Erythroblast (primary cell): ENCODE measurements at places on chromosomes 2 and 18.

GRCh38 chr2:208466151-208466919 lies 59.7 kb downstream of the PTH2R start:
- DNase-seq = peak; percentile 81

DNA sequence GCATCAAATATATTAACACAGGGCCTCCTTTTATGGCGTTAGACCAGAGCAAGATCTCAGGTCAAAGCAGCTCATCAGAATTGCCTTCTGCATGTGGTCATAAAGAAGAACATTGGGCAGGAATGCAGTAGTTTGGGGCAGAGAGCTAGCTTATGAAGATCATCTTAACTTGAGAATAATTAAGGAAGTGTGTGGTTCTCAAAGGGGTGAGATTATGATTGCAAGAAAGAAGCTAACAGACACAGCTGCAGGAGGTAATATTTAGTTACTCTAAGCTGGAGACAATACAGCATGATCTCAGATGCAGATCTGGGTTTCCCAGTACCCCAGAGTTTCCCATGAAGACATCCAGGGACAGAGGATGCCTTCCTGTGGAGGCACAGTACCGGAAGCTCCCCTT lies 91.6 kb downstream of the TTC27 start:
- no peak for DNase-seq

DNA sequence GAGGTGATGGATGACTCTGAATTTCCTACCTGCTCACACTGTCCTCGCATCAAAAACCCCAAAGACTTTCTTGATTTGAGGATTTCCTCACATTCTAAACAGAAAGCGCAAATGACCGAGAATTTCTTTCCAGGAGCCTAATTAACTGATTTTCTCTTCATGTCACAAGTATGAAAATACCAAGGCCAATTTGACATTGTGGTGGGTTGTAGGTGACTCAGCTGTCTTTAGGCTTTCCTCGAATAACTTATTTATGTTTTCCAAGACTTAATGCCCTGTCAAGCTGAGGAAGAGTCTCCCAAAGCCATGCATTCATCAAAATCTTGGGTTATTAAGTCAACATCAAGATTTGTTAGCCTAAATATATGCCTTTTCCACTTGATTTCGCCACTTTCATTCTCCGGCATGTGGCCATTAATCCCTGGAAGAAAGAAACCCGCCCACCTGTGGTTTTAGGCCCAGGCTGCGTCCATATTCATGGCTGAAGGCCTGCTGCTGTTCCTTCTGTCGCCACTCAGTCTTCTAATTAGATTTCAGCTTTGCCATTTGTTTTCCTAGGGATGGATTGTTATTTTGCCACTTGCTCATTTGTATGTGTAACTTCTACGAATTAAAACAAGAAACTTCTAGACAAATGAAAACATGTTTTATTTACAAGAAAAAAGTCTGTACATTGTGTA lies 84.9 kb downstream of the ST6GAL2 start:
- no peak for DNase-seq

DNA sequence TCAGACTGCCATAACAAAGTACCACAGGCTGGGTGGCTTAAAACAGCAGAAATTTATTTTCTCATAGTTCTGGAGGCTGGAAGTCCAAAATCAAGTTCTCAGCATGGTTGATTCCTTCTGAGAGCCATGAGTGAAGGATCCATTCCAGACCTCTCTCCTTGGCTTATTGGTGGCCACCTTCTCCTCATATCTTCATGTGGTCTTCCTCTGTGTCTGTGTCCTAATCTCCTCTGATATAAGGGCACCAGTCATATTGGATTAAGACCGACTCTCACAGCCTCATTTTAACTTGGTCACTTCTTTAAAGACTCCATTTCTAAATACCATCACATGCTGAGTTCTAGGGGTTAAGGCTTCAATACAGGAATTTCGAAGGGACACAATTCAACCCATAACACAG lies 65.1 kb downstream of the CFAP221 start:
- DNase-seq = no peak

DNA sequence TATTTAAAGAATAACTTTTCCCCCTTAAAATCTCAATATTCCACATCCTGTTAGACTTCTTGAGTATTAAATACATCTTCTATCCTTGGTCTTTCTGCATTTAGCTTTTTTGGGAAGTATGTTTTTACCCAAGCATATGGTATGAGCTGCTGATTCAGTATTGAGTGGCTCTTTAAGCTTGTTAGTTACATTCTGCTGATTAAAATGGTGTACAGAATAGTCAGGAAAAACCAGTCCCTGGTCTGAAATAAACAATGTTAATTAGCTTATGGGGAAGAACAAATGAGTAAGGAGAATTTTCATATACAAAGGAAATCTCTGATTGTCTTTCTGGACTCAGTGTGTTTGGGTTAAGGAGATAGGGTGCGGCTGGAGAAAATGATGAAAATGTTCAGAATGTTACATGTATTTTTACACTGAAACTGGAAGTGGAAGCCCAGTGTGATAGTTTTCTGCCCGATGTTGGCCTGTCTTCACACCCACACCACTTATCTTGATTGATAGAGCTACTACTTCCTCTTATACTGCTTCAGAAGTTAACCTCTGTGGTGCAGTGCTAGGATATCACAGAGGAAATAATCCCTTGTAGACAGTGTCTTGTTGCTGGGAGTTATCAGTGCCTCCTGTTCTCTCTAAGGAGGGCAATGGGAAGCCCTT lies 84.0 kb downstream of the MSH2 start:
- peak; percentile 21 for DNase-seq

DNA sequence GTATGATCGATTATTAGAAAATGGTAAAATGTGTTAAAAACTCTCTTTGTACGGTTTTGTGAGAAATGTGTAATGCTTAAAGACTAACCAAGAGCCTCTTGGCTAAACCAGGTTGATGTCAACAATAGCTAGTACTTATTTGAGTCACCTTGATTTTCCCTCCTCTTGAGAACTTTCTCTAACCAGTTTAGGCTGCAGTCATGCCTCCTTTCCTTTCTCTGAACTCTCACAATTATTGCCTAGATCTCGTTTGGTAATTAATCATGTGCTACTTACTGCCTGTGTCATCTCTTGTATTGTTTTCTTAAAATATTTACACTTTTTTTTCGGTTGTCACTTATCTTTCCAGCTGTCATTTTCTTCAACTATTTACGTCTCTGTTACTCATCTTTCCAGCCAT lies 1.1 kb upstream of the EPC2 start:
- no peak for DNase-seq

DNA sequence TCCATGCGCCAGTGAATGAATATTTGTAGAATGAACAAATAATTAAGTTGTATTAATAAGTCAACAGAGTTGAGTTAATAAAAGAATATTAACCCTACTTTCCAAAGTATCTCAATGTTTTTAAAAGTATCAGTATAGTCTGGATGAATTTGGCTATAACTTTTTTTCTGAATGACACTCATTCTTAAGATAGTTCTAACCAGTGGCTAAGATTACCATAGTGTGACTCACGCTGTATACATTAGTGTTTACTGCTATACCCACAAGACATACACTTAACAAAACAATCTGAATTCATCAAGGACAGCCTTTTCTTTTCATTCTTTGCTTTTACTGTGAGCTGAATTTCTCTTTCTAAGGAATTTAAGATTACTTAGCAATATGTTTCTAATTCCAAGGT lies 77.0 kb upstream of the PDE1A start:
- DNase-seq = no peak

DNA sequence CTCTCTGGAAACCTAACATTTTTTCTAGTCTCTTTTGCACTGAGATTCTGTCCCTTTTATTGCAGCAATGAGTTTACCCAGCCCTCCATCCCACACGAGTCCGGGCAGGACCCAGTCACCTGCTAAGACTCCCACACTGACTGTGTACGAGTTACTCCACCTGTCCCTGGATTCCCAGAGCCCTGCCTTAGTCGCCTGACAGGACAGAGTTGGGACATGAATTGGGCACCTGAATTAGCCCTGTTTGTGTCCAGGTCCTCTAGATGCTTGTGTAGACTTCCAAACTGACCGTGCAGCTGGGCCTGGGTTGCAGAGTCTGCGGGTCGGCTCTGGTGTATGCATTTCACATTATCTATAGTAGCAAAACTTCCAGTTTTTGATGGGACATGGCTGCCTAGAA lies 238.7 kb downstream of the VAPA start:
- DNase-seq = no peak

DNA sequence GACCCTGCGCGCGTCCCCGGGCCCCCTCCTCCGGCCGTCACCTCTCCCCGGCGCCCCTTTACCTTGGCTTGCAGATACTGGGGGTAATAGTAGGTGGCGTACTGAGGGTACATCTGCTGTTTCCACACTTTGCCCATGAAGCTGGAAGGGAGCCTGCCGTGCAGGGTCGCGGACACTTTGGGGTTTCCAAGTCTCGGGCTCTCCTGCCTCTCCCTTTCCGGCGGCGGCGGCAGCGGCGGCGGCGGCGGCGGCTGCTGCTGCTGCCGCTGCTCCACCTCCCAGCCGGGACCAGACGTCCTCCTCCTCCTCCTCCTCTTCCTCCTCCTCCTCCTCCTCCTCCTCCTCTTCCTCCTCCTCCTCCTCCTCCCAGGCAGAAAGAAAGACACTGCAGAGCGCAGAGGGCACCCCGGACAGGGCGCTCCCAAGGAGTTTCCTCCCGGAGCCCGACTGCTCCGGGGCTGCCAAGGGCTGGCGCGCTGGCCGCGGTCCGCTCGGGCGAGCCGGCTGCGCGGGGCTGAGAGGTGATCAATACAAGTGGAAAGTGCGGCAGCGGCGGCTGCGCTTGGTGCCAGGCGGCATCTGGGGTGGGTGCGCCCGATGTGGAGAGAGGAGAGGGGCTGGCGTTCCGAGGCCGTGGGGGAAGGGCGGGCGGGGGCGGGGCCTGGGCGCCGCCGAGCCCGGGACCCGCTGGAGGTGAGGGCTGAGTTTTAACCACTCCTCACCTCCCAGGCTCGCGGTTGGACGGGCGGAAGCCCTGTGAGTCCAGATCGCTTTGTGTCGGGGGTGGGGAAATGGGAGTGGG lies at the start of gene RBMS1:
RBMS1 (minus strand) TSS at position 581 of the 802 bp plus-strand sequence; CDS start at position 137, 444 bp downstream.
- DNase-seq = peak; percentile 14

- DNase-seq = no peak
Measured at GRCh38 chr2:221606424-221606823, 34.3 kb upstream of the EPHA4 start.

DNA sequence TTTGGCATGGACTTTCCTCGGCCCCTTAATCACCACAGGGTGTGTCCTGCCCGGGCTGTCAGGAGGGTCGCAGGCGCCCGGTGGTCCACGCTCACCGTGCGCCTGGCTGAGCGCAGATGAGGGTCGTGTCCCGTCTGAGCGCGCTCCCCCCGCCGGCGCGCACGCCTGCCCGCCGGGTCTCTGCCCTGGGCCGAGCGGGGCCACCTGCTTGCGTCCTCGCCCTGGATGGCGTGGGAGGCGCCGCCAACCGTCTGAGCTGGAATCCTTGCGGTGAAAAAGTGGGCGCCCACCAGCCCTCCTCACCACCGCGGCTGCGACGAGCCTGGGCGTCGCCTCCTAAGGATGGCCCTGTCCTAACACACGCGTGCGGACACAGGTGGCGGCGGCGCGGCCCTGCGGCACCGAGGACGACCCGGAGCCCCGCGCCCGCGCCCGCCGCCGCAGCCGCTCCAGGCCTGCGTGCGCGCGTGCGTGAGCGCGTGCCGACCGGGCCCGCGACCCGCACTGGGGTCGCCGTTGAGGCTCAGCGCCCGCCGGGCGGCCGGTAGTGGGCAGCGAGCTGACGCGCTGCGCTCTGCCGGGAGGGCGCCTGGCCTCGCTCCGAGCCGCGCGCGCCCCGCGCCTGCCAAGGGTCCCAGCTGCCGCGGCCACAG lies 126.6 kb downstream of the ARHGEF4 start:
- no peak for DNase-seq

DNA sequence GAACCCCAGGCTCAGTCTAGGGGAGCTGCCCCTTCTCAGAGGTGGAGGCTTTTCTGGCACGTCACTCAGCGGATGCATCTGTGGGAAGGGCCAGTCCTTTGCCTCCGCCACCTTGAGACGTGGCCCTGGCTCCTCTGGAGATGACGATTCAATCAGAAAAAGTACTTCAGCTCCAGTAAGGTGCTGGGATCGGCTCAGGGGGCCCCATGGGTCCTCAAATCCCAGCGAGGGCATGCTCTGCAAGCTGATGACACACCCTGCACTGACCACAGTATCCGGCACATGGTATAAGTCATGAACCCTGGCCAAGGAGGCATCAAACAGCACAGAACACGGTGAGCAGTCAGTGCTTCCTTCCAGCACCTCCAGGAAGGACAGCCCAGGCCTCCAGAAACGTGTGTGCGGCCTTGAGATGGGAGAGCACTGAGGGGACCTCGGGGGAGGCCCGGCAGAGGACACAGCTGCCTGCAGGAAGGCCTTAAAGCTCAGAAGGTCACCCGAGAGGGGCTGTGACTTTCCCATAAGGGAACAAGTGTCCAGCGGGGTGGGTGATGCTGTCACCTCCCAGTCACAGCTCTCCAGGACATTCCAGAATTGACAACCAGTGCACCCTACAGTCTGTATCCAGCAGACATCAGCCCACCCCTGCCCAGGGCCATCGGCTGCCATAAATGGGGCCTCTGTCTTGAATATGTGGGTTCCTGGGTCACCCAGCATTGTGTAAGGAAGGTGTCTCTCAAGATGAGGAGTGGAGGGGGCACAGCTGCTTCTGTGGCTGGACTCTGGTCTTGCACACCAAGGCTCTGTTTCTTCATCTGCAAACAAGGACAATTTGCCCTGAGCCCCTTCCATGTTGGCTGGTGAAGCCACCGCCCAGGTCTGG lies 205.8 kb downstream of the NDUFA10 start:
- DNase-seq = no peak

- no peak for DNase-seq
Measured at GRCh38 chr2:98308532-98308931, 37.7 kb upstream of the CNGA3 start.

DNA sequence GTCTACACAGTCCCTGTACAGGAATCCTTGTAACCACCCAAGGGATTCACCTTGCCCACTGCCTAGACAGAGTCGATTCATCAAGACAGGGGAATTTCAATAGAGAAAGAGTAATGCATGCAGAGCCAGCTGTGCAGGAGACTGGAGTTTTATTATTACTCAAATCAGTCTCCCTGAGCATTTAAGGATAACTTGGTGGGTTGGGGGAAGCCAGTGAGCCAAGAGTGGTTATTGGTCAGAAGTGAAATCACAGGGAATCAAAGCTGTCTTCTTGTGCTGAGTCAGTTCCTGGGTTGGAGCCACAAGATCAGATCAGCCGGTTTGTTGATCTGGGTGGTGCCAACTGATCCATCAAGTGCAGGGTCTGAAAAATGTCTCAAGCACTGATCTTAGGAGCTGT lies 17.8 kb upstream of the FAM98A start:
- DNase-seq = no peak
